ENCODE measurements at places on chromosomes 2 and 18. TPM values are rescaled to one million over a fixed set of nuclear protein-coding genes. Genes with fewer than 3 reads are reported as not detected.

Gene ABCG5
- 9.3 TPM for total RNA-seq

Gene MMADHC
- total RNA-seq: 50.4 TPM

Gene AKAIN1
- not detected for total RNA-seq

GRCh38 chr18:59902131-59902992 lies 2.6 kb downstream of the PMAIP1 start:
- H3K36me3 ChIP-seq: no peaks in the 10 kb centered on the region
- no peak overlapping the region for H3K27ac ChIP-seq
- H3K27me3 ChIP-seq: no peaks in the 10 kb centered on the region
- H3K4me1 ChIP-seq: no peaks in the 10 kb centered on the region
- H3K4me3 ChIP-seq: no peak overlapping the region

DNA sequence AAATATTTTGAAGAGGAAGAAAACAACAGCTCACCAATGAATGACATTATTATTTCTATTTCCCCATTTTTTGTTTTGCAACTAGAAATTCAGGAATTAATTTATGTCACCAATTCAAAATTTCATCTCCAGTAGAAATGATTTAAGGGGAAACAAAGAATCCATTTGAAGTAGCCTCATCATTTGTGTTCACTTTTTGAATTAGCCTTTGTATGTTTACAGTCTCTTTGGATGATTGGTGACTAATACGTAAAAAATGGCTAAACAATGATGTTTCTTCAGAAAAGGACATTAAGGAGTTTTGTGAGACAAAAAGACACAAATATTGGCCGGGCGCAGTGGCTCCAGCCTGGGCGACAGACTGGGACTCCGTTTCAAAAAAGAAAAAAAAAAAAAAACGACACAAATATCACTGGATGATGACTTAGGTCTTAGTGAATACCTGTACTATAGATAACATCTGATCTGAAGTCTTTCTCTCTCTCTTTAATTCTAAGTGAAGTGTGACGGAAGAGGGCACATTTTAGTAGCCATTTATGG lies 313.2 kb downstream of the PIK3C3 start:
- no peak for DNase-seq
- H3K36me3 ChIP-seq: no peaks in the 10 kb centered on the region
- H3K27ac ChIP-seq: no peak overlapping the region
- H3K4me3 ChIP-seq: no peak overlapping the region

DNA sequence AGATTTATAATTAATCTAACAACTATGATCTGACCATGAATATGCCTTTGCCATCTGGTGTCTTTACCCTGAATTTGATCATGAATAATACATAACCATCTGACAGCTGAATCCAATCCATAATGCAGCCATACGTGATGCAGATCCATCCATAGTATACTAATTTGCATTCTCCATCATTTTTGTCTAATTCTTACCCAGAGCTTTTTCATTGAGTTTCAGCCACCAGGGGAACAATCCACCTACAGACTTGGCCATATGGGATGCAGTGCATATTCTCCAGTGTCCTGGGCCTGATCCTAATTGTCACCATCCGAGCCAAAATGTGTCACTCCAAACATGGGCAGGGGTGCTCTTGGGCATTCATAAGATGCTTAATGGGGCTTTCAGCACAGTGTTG lies 227.2 kb upstream of the CRIM1 start:
- H3K27me3 ChIP-seq: no peaks in the 10 kb centered on the region
- H3K4me1 ChIP-seq: no peaks in the 10 kb centered on the region
- DNase-seq: no peak
- H3K4me3 ChIP-seq: no peak overlapping the region
- H3K27ac ChIP-seq: no peak overlapping the region
- H3K36me3 ChIP-seq: no peaks in the 10 kb centered on the region

DNA sequence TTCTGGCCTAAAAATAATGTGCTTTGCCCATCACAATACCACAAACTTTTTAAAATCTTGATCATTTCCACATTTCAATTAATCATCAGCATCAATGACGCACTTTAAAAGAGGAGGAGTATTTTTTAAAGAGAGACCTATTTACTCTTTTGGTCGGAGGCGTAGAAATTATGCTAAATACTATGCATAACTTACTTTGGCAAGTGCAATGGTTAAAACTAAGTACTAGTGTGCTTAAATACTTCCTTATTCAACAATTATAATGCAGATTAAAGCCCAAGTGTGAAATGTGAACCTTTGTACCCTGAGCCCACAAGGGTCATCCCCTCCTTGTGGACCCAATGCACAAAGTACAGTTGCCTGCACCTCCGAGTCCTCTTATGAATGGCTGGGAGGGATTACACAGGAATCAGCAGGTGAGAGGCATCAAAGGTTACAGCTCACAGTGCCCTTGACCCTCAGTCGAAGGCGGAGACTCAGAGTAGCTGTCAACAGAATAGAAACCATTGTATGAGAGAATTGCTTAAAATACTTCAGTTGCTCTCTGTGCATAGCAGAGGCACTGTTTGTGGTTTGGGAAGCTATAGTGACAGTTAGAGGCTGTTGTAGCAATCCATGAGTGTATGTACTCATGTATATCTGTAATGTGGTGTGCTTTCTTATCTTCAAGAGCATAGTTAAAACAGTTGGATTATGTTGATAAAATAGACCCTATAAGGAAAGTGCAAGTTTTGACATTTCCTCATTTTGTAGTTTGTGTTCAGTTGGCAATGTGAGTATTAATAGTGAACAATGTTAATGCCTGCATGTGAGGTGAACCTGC lies 151.7 kb upstream of the ITGA4 start:
- H3K27ac ChIP-seq: peak overlapping the region; percentile 79
- H3K27me3 ChIP-seq: no peaks in the 10 kb centered on the region
- no peak overlapping the region for H3K4me3 ChIP-seq
- peak; percentile 58 for DNase-seq
- H3K36me3 ChIP-seq: no peaks in the 10 kb centered on the region

DNA sequence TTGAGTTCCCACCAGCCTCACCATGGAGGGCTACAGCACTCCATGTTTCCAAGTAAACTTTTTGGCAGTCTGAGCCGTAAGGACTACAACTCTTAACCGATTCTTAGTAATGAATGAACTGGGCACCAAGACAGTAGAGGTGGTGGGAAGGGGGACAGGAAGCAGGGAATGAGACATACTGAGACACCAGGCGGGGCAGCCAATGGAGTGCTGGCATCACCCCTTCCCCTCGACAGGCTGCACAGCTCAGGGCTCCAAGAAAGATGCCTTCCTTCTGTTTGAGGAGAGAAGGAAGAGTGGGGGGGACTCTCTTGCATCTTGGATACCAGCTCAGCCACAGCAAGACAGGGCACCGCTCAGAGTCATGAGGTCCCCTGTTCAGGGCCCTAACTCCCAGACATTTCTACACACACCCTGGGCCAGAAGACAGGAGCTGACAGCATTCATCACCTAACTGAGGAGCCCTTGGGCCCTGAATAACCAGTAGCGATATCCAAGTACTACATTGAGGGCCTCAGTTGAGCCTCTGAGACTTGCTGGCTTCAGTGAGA lies 45.2 kb downstream of the USP34 start:
- H3K4me1 ChIP-seq: no peaks in the 10 kb centered on the region
- H3K27ac ChIP-seq: peak overlapping the region; percentile 76
- H3K4me3 ChIP-seq: no peak overlapping the region
- no peaks in the 10 kb centered on the region for H3K27me3 ChIP-seq
- H3K36me3 ChIP-seq: no peaks in the 10 kb centered on the region

DNA sequence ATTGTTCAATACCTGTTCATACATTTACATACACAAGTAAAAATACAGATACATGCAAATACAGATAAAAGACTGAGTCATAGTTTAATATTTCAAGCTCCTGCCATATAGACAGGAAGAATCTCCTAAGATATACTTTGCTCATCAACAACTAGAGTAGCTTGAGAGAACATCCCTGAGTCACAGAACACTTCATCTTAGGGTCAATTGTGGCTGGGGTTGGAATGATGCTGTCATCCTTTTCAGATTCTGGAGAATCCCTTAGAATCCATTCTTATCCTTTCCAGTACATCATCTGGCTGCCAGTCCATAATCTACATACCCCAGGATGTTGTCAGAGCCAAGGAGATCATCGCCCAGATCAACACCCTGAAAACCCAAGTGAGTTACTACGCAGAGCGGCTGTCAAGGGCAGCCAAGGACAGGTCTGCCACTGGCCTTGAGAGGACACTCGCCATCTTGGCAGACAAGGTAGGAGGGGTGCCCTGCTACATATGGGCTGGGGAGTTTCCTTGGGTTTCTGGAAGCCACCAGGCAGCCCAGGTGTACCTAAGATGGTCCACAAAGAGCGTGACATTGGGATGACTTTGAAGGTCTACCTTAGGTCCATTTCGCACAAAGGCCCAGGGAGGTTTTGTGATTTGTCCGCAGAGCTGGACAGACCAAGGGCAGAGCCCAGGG lies 55.7 kb downstream of the COA5 start:
- peaks cover 35% of the 10 kb centered on the region for H3K36me3 ChIP-seq
- no peaks in the 10 kb centered on the region for H3K4me1 ChIP-seq
- DNase-seq: no peak
- H3K27me3 ChIP-seq: no peaks in the 10 kb centered on the region
- H3K27ac ChIP-seq: no peak overlapping the region
- no peak overlapping the region for H3K4me3 ChIP-seq

DNA sequence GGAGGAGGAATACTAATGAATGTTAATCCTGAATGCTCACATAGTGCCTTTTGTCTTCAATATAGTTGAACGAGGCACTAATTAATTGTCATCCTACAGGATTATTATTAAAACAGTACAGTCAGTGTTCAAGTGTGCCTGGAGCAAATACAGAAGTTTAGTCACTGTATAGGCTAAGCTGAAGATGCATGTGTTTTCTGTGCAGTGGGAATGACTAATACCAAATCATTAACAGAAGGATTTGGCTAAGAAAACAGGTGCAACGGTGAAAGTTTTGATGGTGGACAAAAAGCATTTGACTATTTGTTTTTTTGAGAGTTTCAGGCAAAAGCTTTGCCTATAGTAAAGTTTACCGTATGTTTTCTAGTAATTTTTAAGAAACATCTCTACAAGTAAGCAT lies 62.8 kb downstream of the DCC start:
- no peaks in the 10 kb centered on the region for H3K27me3 ChIP-seq
- no peak overlapping the region for H3K4me3 ChIP-seq
- H3K27ac ChIP-seq: no peak overlapping the region
- H3K4me1 ChIP-seq: no peaks in the 10 kb centered on the region

DNA sequence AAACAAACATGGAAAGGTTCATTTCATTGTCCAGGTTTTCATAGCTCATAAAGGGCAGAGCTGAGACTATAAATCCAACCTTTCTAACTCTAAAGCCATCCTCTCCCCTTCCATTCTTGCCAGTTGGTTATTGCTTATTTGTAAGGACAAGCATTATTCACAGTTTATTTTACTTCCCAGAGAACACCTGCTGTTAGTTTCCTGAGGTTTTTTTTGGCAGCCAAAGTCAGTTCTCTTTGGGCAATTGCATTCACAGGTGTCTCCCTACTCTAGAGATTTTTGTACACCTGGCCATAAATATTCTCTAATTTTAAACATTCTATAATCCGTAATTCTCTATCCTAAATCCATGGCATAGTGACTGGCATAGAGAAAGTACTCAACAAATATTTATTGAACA lies 87.3 kb upstream of the SPHKAP start:
- H3K4me1 ChIP-seq: no peaks in the 10 kb centered on the region
- H3K27ac ChIP-seq: no peak overlapping the region
- DNase-seq: no peak
- no peaks in the 10 kb centered on the region for H3K36me3 ChIP-seq
- H3K4me3 ChIP-seq: no peak overlapping the region
- H3K27me3 ChIP-seq: no peaks in the 10 kb centered on the region

GRCh38 chr2:115908731-115909130 lies 1466.3 kb downstream of the DPP10 start:
- H3K27ac ChIP-seq: no peak overlapping the region
- no peaks in the 10 kb centered on the region for H3K27me3 ChIP-seq

Gene ARHGAP28
- 1.0 TPM for total RNA-seq

GRCh38 chr2:149653831-149654445 lies 66.4 kb upstream of the MMADHC start:
- no peaks in the 10 kb centered on the region for H3K27me3 ChIP-seq
- H3K36me3 ChIP-seq: no peaks in the 10 kb centered on the region
- H3K27ac ChIP-seq: no peak overlapping the region
- DNase-seq: no peak
- H3K4me1 ChIP-seq: no peaks in the 10 kb centered on the region

GRCh38 chr2:130737592-130737991 lies 8.7 kb downstream of the GPR148 start:
- H3K36me3 ChIP-seq: no peaks in the 10 kb centered on the region
- H3K4me3 ChIP-seq: no peak overlapping the region
- no peaks in the 10 kb centered on the region for H3K27me3 ChIP-seq
- DNase-seq: no peak

Gene G6PC2
- not detected for total RNA-seq

DNA sequence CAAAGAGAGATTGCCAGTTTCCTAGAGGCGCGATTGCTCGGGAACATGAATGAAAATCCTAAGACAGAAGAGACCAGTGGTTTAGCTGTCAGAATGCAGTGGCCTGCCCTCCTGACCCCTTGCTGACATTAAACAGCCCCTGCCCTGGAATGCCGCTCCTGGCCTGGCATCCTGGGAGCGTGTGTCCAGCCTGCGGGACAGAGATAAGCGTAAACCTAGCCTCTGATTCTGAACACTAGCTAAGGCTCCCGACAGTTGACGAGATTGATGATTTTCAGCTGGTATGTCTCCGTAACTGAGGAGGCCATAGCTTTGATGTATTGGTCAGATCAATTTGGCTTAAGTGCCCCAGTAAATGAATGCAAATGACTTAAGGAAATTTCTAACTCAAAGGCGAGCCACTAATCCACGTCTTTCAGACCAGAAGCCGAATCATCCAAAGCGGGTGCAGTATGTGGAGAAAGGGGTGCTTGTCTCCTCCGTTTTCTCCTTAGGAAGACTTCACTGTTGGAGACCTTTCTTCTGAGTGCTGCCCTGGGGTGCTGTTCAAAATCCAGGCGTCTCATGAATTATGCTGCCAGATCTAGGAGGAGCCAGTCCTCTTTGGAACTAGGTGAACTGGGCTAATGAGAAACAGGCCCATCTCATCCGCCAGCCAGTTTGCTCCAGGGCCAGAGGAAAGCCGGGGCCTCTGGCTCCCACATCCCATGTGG lies 142.5 kb upstream of the L3MBTL4 start:
- H3K27me3 ChIP-seq: no peaks in the 10 kb centered on the region
- H3K4me3 ChIP-seq: no peak overlapping the region
- DNase-seq: no peak
- no peaks in the 10 kb centered on the region for H3K4me1 ChIP-seq
- no peaks in the 10 kb centered on the region for H3K36me3 ChIP-seq

DNA sequence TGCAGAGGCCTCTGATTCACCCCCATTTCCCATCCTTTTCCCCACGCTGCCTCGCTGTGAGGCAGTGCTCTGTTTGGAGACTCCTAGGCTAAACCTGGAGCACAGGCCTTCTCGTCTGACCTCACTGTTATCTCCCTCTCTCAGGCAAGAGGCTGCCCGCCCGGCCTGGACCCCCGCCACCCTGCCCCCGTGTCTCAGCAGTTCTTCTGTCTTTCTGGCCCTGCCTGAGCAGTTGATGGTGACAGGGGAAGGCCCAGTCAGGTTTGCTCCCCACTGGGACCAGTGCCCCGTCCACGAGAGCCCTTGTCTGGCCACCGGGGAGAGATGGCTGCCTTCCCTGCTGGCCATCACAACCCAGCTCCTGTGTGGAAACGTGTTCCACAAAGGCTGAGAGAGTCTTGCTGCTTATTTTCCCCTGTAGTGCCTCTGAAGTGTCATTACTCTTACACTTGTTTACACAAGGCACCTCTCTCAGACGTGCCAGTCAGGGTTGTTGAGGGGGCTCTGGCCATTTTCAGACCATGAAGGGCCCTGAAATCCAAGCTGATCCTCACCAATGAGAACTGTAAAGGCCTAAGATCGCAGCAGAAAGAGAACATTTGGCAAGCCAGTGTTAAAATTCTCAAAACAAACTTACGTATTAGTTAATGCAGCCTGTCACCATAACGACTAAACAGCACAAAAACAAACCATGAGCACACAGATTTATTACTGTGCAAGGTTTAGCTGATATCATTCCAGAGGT lies 210.9 kb downstream of the NDUFA10 start:
- peak; percentile 50 for DNase-seq
- no peaks in the 10 kb centered on the region for H3K36me3 ChIP-seq
- peak overlapping the region; percentile 87 for H3K27ac ChIP-seq
- H3K27me3 ChIP-seq: no peaks in the 10 kb centered on the region
- H3K4me1 ChIP-seq: no peaks in the 10 kb centered on the region

Data from Peyer's patch (tissue), 4 donors.